ENCODE measurements at places on chromosomes 3 and 15.
A peak's percentile ranks its signal among the peaks of the same experiment; 100 is the strongest.

DNA sequence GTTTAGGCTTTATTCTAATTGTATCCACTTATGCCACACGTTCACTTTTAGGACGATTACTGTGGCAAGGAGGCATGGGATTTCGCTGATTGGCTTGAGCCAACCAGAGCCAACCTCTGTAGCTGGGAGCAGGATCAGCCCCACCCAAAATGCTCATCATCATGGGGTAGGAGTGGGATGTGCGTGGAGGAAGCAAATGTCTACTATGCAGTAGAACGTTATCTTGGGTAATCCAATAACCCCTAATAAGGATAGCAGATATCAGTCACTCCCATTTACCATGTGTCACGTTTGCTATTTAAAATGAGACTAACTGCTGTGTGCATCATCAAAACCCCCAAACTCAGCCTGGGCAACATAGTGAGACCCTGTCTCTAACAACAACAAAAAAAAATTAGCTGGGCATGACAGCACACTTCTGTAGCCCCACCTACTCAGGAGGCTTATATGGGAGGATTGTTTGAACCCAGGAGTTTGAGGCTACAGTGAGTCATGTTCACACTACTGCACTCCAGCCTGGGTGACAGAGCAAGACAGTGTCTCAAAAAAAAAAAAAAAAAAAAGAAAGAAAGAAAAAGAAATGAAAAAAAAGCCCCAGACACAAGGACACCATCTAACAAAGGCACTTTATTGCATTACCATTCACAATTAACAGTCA is 17.8 kb upstream of the ITGB5 start:
- no peak for DNase-seq

- DNase-seq, result no peak
Observed at GRCh38 chr3:102068327-102068726, 219.0 kb downstream of the NFKBIZ start.

DNA sequence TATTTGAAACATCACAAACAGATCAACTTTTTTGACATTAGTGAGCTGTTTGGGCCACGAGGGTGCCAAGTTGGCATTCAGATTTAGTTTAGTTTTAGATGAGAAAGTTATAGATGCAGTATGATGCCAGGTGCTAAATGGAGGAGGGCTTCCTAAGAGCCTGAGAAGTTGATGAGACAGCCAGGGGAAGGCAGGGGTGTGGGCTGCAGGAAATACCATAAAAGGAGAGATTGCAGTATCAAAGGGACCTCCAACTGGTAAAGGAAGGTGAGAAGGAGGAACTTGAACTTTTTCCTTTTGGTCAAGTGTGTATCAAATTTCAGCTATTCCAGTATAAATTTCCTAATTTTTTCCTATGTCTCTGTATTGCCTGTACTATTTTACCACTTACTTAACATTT is 2.0 kb upstream of the TNIK start:
- DNase-seq, result no peak

DNA sequence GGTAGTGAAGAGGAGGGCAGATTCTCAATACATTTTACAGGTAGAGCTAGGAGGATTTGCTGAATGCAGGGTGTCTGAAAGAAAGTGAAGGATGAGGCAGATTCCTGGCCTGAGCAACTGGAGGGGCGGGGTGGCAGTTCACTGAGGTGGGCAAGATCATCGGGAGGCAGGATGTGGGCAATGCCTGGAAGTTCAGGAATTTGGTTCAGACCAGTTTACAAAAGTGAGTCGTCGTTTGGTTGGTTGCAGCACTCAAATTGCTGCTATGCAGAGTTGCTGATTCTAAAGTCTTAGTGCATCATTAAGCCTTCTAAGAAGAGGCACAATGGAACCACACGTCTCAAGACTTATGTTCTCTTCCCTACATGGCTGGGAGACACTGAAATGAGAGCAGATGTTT is 134.0 kb downstream of the MFSD1 start:
- DNase-seq, result no peak

GRCh38 chr3:39757307-39757706 is 52.1 kb upstream of the MYRIP start:
- no peak for DNase-seq

GRCh38 chr3:102140116-102140515 is 290.8 kb downstream of the NFKBIZ start:
- no peak for DNase-seq

DNA sequence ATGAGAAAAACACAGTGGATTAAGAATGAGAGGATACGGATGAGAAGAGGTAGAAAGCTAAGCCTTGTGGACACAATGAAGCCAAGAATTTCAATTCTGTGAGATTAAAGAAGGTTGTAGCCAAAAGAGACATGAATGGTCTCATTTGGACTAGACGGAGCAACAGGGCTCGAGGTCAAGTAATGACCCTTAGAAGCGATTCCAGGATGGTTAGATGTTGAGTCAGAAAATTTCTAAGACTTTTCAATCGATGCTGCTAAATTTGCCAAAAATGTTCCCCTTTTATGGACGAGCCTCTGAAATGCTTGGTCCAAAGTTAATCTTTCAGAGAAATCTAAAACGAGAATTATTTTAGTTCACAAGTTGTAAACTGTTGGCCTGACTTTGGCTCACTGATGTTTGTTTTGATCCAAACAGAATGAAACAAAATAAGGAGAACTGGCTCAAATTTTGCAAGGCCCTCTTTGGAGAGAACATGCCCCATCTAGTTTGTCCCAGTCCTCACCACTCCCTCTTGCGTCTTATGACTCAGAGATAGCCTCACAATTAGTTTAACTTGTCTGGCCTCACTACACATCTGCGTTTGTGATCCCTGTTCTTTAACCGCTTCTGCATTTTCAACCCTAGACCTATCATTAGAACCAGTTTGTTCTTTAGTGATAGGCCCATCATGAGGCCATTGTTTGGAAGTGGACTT is 235.5 kb downstream of the PDZRN3 start:
- DNase-seq, result no peak

GRCh38 chr3:98406034-98406433 is 15.6 kb downstream of the OR5K3 start:
- DNase-seq, result no peak

GRCh38 chr3:39275052-39275451 is 4.8 kb downstream of the CX3CR1 start:
- no peak for DNase-seq

GRCh38 chr3:152656972-152657355 is 178.0 kb upstream of the P2RY1 start:
- no peak for DNase-seq

DNA sequence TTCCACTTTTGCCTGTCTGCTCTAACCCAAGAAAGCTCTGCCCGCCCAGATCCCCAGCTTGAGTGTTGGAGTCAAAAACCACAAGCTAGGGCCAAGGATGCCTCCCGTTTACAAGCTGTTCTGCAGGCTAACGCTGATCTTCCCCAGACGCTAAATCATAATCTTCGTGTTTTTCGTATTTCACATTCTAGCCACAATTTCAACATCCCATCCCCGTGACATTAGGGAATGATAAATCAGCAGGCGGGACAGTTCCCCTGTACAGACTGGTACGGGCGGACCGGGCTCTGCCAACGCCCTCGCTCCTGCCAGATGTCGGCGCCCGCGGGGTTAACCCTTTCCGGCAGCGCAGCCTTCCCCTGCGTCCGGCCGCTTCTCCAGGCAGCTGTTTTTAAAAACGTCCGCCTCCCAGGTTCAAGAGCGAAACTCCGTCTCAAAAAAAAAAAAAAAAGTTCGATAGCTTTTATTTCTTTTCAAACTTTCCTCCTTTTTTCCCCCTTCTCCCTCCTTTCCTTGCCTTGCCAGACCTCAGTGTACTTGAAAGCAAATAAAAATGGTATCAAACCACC is 81.0 kb upstream of the BNC1 start:
- DNase-seq, result peak; percentile 24

GRCh38 chr3:80094589-80094988 is 326.8 kb upstream of the ROBO1 start:
- peak; percentile 41 for DNase-seq

- no peak for DNase-seq
Observed at GRCh38 chr3:58111513-58112184, 99.1 kb downstream of the DNASE1L3 start.

DNA sequence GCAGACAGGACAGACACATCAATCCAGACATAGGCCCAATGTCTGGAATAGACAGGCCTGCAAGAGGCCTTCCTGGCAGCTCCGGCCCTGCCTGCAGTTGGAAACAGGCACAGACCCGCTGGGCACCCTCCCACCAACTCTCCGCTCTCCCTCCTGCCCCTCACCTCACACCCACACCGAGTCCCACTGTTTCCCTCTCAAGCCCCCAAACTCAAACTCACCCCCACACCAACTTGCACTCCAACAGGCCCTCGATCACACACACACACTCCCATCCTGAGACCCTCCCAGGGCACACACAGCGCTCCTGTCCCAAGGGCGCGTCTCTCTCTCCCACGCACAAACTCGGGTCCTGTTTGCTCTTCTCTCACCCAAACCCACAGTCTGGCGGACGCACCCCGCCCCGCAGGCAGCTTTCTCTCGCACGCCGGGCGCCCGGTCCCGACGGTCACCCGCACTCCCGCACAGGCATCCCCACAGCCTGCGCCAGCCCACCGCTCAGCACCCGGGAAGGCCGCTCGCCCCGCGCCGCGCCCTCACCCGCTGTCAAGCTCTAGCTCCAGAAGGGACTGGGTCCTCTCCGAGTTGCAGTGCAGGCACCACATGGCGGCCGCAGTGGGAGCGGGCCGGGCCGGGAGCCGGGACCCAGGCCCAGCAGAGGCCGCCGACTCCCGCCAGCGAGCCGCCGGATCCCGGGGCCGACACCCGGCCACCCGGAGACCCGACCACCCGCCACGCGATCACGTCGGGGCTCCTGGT is 106.2 kb downstream of the IQSEC1 start:
- no peak for DNase-seq

DNA sequence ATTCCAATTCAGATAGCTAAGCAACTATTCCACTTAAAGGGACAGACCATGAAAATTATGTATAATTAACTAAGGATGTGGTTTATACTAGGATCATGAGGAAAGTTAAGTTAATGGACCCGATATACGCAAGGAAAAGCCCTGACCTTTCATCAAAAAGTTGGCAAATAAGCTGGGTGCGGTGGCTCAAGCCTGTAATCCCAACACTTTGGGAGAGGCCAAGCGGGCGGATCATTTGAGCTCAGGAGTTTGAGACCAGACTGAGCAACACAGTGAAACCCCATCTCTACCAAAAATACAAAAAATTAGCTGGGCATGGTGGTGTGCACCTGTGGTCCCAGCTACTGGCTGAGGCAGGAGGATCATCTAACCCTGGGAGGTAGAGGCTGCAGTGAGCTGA is 39.6 kb downstream of the SCAP start:
- no peak for DNase-seq

DNA sequence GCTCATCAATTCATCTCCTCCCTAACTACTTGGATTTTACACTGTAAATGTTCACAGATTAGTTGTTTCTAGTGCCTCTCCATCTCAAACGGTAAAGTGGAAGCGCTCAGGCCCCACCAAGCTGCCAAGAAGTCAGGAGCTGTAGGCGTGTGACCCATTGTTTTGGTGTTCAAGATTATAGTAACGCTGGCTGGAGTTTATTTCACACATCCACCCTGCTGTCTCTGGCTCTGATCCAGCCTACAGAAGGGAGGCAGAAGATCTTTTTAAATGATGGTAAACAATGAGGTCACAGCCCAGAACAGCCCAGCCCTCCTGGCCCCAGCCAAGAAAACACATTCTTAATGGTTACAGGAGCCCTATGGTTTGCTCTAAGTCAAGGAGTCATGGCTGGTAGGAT is 25.7 kb upstream of the GALNT15 start:
- no peak for DNase-seq

DNA sequence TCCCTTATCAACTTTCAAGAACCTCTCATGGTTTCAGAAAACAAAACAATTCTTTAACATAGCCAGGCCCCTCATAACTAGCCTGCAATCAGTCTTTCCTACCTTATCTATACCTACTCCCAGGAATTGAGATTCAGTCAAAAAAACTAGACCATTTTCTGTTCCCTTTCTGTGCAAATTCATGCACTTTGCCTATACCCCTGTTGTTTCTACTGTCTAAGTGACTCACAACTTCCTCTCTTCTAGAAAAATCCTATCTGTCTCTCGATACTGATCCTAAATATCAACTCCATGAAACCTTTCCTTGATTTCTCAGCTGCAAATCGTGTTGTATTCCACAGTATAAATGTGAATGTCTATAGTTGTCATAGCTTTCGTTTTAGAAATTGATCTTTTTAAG is 10.9 kb upstream of the IL1RAP start:
- peak; percentile 23 for DNase-seq

GRCh38 chr3:69445024-69445423 is 59.1 kb upstream of the FRMD4B start:
- DNase-seq, result no peak

DNA sequence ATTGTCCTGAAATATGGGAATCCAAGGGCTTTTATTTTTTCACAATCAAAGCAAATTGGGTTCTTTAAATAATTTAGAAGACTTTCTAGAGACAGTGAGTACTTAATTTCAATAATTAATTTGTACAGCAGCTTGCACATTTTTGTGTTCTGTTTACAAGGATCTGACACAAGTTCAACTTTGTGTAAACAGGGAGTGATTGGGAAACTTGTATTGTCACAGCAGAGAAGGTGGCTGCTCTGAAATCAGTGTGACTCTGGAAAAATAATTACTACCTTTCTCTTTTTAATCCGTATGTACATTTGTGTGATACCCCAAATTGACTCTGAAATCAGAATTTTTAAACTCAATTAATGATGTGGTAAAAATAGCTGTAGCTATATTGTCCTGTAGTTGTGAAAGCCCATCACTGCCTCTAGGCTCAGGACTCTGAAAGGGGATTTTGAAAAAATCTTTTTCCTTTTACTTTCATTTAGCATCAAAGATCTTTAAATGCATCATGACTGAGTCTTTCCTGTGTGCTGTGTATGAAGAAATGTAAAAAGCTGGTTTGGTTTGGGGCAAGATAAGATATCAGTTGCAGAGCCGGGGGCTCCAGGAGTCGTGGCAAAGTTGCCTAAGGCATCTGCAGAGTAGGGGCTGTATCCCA is 45.1 kb downstream of the MFSD1 start:
- no peak for DNase-seq

- no peak for DNase-seq
Observed at GRCh38 chr3:179671747-179672242, 19.0 kb downstream of the USP13 start.

GRCh38 chr3:10006762-10007090 is 19.5 kb upstream of the FANCD2 start:
- DNase-seq, result no peak
